ENCODE measurements at places on chromosomes 5 and 9.

DNA sequence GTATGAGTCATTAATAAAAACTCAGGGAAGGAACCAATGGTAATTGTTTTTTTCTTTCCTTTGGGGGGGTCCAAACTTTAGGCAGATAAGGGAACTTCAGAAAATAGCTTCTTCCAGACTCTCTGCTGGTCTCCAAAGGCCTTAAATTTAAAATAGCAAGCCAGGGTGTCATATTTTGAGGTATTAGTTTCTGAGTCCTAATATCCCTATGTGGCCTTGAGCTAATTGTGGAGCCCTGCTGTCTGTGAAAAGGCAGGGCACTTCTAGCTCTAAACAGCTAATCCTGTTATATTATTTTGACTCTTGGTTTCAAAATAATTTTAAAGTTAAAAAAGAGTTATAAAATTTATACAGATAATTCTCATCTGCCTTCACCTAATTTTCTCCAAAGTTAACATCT is 195.7 kb upstream of the PPP1R2B start:
- DNase-seq = no peak

GRCh38 chr9:21398955-21399489 is 9.9 kb upstream of the IFNA8 start:
- DNase-seq = no peak

DNA sequence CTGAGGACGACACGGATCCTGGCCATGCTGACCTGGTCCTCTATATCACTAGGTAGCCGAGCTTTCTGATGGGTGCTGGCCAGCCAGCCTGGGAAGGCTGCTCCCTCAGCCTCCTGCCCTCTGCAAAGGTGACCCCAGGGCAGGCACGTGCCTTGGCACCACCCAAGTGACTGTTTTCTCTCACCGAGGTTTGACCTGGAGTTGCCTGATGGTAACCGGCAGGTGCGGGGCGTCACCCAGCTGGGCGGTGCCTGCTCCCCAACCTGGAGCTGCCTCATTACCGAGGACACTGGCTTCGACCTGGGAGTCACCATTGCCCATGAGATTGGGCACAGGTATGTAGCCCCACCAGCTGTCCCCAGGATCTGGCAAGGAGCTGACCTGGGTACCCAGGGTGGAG is 3.8 kb downstream of the ADAMTS13 start:
- no peak for DNase-seq

DNA sequence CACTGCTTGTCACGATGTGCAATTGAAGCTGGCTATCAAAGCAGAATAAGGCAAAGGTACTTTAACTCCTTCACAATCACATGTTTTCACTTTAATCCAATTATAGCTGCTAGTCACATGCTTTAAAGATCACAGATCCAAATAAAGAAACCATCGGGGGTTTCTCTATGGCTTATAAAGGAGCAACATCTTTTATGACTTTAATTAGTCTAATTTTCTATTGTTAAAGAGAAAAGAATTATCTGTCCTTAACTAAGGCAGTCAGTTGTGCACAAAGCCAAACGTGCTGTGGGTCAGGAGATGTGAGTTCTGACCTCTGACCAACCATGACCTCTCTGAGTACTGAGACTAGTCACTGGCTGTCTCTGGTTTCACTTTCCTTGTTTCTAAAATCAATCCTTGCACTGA is 561.1 kb downstream of the RAB3C start:
- no peak for DNase-seq

GRCh38 chr5:80866371-80866770 is 93.8 kb upstream of the RASGRF2 start:
- DNase-seq = no peak

All from iPS DF 19.7 (cell line).